ENCODE measurements at places on chromosomes 16 and 17. TPM values are rescaled to one million over a fixed set of nuclear protein-coding genes. Genes with fewer than 3 reads are reported as not detected.
A peak's percentile ranks its signal among the peaks of the same experiment; 100 is the strongest.

Gene TMEM238L
- not detected for total RNA-seq

DNA sequence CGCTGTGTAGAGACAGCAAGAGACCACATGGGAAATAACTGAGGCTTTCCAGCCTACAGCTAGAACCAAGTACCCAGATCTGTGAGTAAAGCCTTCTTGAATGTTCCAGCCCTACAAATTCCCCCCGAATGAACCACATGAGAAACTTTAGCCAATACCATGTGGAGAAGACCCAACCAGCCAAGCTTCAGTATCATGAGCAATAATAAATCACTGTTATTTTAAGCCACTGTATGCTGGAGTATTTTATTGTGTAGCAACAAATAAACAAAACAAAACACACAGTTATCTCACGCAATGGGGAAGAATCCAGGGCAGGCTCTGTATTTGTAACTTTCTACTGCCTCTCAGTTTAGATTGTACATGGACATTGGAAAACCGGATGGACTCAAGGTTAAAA lies 426.2 kb downstream of the CDH11 start:
- no peak for DNase-seq

DNA sequence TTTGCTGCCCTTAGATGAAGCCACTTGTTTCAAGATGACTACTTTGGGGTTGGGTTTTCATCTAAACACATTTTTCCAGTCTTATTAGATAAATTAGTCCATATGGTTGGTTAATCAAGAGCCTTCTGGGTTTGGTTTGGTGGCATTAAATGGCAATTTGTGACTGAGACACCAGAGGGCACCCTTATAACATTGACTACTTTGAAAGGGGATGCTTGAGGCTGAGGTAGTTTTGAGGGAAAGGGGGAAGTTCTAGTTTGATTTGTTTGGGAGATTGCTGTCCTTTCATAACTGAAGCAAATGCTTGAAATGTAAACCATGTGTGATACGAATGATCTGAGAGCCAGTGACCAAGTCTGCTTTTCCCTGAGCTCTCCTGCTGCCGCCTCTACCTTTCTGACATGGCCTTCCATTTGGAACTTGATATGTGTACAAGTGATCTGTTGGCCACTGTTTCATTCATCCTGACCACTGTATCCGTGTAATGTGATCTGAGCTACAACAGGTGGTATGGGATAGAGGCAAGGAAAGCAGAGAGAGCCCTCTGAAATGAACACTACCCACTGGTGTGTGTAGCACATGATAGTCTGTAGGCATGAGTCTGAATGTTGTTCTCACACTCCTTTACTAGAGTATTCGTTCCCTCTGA lies 5.8 kb upstream of the RARA start:
- no peak for DNase-seq

DNA sequence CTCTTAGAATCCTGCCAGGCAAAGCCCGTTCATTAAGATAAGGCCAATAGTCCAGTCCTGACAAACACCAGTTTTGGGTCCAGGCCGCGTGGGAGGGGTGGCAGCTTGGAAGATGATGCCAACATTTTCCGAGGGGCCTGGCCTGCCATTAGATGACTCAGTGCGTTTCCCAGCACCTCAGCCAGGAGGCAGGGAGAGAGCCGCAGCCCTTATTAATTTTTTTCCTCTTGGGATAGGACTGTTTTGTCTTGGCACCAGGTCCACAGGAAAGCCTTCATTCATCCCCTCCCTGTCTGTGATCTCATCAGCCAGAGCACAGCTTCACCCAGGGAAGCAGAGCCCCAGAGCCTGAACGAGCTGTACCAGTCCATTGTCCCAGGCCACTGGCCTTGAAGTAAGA lies 4.7 kb upstream of the NDEL1 start:
- DNase-seq = no peak

Gene GRB2
- 207 TPM for total RNA-seq

DNA sequence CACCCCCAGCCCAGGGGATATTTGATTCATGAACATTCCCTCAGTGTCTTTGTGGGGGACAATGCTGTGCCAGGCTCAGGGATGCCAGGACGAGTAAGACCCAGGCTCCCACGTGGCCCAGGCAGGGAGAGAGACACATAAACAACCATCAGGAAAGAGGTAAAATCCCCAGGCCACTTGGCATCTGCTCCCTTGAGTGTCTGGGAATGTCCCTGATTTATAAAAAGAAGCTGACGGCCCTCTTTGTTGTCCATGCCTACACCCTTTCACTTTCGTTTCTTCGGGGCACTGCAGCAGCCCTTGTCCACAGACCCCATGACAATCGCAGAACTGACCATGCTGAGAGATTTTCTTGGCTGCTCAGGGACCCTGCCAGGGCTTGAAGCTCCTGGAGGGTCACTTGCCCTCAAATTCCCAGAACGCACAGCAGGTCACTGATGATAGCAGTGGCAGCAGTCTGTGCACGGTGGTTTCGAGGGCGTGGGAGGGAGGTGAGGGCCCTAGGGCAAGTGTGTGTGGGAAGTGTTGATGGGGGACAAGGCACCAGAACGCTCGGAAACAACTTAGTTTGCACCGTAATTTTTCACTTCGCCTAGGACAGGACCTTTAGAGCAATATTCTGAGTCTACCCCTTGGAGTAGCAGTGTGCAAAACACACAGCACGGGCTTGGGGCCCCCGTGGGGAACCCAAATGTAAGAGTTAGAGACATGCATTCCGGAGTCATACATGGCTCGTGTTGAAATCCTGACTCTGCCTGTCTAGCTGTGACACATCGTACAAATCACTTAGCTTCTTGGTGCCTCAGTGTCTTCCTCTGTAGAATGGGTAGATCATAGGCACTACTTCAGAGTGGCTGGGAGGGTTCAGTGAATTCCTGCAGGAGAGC lies 4.7 kb downstream of the NOD2 start:
- DNase-seq = peak; percentile 65

- no peak for DNase-seq
These were observed 2.3 kb downstream of the C17orf58 start for GRCh38 chr17:67993998-67994361.

Gene TMEM235
- total RNA-seq = not detected

Data from GM12878 (cell line).